IPS-NIHi11 (cell line): ENCODE measurements at places on chromosomes 1 and 21.
A peak's percentile ranks its signal among the peaks of the same experiment; 100 is the strongest.

GRCh38 chr1:197144570-197145325 is 1.7 kb downstream of the ASPM start:
- no peak for DNase-seq

GRCh38 chr1:57848406-57848805 is 424.5 kb upstream of the DAB1 start:
- DNase-seq: no peak

DNA sequence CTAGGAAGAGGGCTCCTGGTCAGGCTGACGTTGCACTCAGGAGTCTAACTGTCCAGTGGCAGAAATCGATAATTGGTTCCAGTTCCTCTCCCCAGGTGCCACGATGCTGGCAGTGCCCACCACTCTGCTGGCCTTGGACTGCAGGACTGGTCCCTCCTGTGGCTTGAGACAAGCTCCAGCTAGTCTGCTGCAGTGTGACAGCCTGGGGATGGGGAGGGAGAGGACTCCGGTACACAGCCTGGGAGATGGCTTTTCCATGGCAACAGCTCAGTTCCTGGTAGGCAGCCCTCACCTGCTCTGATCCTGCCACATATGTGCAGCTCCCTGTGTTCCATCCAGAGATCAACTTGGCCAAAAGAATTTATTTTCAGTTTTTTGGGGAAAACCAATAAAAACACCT is 239.3 kb downstream of the KCNJ6 start:
- no peak for DNase-seq

- peak; percentile 86 for DNase-seq
Measured at GRCh38 chr1:201190624-201191051, at the start of gene IGFN1. IGFN1 (plus strand) TSS chr1:201190824; CDS start chr1:201193294, 2,470 bp downstream.

- no peak for DNase-seq
Measured at GRCh38 chr1:232293361-232293760, 336.6 kb downstream of the SIPA1L2 start.

DNA sequence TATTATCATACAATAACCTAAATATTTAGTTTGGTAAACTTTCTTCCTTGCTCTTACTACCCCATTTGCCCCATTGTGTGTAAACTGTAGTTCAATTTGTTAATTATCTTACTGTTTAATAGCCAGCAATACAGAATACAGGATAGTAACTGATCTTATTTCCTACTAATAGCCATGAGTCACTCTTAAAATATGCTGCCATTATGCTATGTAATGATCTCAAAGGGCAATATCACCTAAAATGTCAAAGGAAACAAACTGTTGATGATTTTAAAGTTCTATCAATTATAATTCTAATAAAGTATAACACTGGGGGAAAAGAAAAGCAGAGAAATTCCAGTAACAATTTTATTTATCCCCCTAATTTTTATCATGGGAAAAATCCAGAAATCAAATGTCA is 4.3 kb downstream of the SLC30A1 start:
- no peak for DNase-seq

- DNase-seq: no peak
Measured at GRCh38 chr1:30743584-30744059, 14.0 kb downstream of the LAPTM5 start.

- no peak for DNase-seq
Measured at GRCh38 chr1:20076710-20077461, 6.9 kb downstream of the PLA2G5 start.

DNA sequence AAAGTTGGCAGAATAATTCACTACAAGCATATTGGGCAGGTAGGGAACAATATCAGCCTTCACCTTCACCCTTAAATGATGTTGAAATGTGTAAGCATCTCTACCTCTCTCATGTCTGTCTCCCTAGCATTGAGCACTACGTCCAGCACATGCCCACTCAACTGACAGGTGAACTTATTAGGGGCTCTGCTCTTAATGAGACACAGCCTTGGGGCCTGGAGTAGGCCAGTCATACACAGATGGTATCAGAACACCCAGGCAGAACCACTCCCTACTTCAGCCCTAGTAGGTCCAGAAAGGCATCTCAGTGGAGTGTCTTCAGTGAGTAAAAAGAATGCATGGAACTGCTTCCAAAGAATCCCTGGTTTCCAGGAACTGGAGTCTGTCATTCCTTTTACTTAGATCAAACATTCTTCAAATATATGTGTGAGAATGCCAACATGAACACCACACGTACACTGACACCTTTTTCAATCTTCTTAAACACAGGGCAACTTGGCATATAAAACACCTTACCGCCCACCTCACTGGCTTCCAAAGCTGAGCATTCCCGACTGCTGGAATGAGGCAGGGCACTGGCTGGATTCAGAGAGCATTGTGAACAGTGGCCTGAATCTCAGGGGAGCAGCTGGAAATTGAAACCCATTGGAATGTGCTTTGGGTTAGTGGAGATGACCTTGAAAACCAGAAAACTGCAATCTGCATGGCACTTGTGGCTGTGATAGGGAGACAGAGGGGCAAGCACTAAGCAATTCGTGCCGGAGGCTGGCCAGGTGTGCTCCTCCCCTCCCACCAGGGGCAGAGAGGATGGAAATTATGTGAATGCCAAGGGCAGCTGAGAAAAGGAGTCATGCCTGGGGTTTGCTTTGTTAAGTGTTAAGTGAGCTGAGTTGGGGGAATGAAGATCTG is 24.2 kb upstream of the HSD3B1 start:
- no peak for DNase-seq

- peak; percentile 28 for DNase-seq
Measured at GRCh38 chr21:16084776-16085364, 355.1 kb downstream of the USP25 start.

DNA sequence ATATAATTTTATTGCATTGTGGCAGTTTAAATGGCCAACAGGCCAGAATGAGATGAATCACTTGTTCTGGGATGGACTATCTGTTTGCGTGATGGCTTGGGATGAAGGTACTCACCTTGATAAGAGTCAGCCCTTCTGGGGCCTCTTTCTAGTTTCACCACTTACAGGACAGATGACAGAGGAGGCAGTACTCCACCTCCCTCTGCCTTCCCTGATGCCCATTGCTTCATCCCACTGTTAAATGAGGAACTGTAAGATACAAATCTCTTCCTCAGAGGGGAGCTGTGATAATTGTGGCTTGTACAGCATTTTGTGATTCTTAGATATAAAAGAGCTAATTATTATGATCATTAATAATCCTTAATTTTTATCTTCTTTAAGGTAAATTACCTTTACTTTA is 3.7 kb upstream of the TCHH start:
- DNase-seq: no peak
